ENCODE measurements at places on chromosomes 16 and 17.

GRCh38 chr16:88550246-88550661 is 19.9 kb upstream of the ZC3H18 start:
- DNase-seq, result no peak

DNA sequence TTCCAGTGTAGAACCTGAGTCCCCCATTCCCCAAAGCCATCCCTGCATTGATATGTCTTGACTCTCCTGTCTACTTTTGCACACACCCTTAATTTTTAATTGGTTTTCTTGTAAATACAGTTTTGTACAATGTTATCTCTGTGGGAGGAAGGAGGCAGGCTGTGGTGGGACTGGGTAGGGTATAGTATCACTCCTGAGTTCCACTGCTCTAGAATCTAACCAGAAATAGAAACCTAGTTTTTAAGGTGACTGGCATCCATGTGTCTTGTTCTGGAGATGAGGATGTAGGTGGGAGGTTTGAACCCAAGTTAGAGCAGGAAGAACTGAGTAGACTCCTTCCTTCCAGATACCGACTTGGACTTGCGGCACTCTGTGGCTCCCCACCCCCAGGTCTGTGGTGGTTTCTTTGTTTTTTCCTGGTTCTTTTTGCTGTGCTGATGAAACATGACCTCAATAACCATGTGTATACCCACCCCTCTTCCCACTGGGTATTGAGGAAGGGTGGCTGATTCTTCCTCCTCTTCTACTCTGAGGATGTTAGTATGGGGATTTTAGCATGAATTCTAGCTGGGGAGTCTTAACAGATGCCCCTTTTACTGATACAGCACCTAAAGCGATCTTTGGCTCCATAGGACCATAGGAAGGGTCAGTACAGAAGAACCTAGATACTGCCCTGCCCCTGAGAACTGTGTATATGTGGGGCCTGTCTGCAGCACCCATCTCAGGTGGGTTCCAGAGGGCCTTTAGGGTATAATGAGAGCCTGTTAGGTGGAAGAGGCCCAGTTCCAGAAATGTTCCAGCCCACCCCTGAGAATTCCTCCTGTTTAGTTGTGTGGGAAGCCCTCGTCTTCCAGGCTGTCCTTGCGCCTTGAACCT is 48.7 kb downstream of the SF3B3 start:
- DNase-seq, result no peak

GRCh38 chr17:73690676-73691075 is 46.4 kb upstream of the SDK2 start:
- DNase-seq, result no peak

DNA sequence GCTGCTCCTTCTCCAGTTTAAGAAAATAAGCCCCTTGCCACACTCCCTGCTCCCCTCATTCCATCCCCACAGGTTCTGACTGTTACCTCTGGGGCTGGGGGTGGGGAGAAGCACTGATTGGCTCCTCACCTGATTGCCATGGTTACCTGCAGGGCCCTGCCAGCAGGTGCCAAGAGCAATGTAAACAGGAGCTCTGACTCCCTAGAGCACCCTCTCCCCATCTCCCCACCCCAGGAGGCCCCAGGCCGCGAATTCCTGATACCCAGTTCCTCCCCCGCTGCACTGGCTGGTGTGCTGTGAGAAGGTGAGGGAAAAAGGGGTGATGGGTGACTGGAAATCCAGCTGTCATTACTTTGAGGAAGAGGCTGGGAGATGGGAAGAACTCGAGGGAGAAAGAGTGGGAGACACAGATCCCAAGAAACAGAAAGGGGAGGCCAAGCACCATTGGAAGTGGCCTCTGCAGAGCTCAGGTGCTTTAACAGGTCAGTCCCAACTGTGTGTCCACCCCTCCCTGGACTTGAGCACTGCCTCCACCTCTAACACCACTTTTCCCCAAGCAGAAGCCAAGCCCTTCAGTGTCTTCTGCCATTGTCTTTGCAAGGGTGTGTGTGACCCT is 4.5 kb downstream of the PCGF2 start:
- DNase-seq, result no peak

DNA sequence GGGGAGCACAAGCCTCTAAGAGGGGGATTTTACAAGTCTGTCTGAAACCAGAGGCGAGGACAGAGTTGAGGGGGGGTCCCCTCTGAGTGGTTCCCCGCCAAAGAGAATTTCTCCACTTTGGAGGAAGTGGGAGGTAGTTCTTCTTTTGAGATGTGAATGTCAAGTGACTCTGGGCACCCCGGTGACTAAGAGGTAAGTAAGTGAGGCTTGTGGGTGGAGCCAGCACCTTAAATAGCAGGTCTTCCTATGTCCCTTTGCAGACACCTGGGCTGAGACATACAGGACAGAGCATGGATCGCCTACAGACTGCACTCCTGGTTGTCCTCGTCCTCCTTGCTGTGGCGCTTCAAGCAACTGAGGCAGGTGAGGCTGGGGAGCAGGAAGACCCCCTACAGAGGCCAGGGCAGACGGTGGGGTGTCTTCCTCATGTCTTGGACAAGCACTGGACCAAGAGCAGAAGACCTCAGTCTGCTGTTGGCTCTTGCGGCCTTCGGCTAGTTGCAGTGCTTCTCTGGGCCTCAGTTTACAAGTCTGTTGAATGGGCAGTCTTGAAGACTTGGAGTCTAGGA is at the start of gene CCL22:
TSS of gene CCL22 (plus strand) at position 257 of the 569 bp plus-strand sequence. CDS start at position 291, 34 bp downstream.
- no peak for DNase-seq

GRCh38 chr17:48637323-48638260 is 11.4 kb upstream of the HOXB9 start:
- no peak for DNase-seq

GRCh38 chr17:1562176-1562643 is 382 bp downstream of the PITPNA start:
- no peak for DNase-seq

Data from activated naive CD4-positive, alpha-beta T cell (primary cell).